ENCODE measurements at places on chromosomes 6 and 20.

GRCh38 chr6:156154896-156155295 lies 622.3 kb upstream of the ARID1B start:
- no peak for DNase-seq

DNA sequence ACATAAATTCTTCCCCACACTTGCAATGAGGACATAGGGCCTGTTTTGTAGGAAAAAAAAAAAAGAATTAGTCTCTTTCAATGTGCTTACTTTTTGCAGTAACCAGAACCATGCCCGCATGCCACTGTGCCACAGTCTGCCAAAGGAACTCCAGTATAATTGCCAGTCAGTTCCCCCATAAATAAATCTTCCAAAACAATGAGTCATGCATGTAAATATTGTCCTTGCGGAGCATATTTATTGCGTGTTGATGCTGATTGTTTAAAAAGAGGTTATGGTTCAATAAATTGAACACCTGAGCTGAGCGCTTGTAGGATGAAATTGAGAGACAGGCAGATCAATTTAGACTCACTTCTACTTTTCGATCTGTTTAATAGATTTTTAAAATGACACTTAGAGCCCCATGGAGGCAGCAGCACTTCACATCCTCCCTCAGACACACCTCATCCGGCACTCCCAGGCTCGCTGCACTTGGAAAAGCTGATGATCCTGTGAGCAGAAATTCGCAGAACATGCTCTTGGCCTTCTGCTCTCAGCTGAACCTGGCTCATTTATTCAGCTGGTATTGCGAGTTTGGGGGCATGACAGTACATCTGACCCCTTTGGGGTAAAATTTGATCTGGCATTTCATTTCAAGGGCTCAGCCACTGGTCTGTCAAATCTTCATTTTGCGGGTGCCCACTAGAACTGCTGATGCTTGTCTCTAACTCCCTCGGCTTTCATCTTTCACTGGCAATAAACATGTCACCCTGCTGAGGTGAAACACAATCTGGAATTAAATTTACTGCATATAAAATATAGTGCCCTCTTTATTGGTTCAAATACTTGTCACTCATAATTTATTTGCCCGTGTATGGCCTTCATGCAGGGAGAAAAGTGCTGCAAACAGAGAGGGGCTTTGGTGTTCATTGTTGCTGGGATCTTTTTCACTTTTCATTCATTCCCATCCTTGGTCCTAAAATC lies 371.1 kb upstream of the POU3F2 start:
- no peak for DNase-seq

GRCh38 chr6:113994934-113995342 lies 24.0 kb upstream of the HDAC2 start:
- DNase-seq, result peak; percentile 78

GRCh38 chr6:105136431-105137350 lies 43.1 kb downstream of the POPDC3 start:
- peak; percentile 93 for DNase-seq

GRCh38 chr20:22914291-22914690 lies 120.8 kb upstream of the SSTR4 start:
- no peak for DNase-seq

GRCh38 chr6:125474061-125474460 lies 172.3 kb upstream of the HDDC2 start:
- DNase-seq, result no peak

DNA sequence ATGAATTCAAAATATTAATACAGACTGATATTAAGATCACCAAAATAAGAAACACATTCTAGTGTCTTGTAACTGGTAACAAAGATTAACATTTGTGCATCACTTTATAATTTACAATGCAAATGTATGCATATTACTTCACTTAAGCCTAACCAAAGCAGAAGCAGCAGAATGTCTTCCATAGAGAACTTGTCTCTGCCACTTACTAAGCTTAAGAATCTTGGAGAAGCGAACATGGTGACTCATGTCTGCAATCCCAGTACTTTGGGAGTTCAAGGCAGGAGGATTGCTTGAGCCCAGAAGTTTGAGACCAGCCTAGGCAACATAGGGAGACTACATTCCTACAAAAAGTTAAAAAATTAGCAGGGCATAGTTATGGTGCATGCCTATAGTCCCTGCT lies 18.8 kb downstream of the AK9 start:
- DNase-seq, result no peak

- no peak for DNase-seq
These were observed 117.4 kb downstream of the ZFAND3 start for GRCh38 chr6:37936906-37937305.

- DNase-seq, result peak; percentile 42
These were observed 92.5 kb upstream of the ADGRF1 start for GRCh38 chr6:47134476-47135189.

- DNase-seq, result no peak
These were observed 46.0 kb downstream of the DLL1 start for GRCh38 chr6:170244721-170245474.

Measured in AG08396 (cell line).